HT1080 (cell line): ENCODE measurements at places on chromosomes 5 and 9. TPM values are rescaled to one million over a fixed set of nuclear protein-coding genes. Genes with fewer than 3 reads are reported as not detected.

The PRKAA1 gene
- 58.3 and 63.8 TPM in 2 replicates for total RNA-seq

GRCh38 chr5:65474130-65474711 lies 7.5 kb downstream of the ADAMTS6 start:
- DNase-seq: no peak

The ADAMTS6 gene
- total RNA-seq: 30.1 and 31.8 TPM in 2 replicates

DNA sequence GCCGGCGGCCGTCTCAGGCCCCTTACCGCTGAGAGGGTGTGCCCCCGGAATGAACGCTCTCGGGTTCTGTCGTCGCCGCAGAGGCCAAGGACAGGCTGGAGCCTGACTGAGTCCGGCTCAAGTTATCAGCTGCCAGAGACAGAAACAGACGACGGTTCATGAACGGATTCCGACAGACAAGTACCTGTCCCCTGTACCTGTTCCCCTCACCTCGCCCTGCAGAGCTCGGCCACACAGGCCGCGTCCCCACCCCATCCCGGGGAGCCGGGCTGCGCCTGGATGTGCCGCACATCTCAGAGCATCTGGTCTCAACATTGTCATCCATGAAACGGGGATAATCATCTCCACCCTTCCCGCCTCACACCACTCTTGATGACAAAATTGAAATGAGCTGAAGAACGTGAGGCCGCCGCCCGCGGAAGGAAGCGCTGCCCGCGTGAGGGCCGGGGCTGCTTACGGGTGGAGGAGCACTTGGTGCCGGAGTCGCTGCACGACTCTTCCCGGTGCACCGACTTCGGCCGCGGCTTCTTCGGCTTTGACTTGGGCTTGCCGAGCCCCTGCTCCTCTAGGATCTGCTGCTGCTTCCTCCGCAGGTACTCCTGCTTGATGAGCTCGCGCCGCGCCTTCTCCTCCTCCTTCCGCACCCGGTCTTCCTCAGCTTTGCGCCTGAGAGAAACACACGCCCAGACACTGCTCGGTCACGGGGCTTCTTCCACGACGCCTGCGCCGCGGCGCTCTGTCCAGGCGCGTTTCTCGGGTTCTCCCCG lies 89.2 kb downstream of the CAMSAP1 start:
- no peak for DNase-seq

DNA sequence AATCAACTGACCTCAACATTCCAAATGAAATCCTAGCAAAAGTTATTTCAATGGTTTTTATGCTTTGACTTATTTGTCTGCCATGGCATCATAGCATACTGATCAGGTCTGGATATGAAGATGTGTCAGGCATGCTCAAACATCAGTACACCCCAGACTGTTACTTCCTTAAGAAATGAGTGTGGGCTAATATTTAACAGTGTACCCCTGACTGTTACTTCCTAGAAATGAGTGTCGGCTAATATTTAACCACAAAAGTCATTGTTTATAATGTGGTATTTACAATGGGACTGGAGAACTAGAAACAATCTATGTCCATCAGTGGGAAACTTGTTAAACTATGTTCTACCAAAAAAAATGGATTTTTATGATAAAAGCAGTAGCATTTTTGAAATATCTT lies 38.1 kb upstream of the HNRNPA0 start:
- no peak for DNase-seq

DNA sequence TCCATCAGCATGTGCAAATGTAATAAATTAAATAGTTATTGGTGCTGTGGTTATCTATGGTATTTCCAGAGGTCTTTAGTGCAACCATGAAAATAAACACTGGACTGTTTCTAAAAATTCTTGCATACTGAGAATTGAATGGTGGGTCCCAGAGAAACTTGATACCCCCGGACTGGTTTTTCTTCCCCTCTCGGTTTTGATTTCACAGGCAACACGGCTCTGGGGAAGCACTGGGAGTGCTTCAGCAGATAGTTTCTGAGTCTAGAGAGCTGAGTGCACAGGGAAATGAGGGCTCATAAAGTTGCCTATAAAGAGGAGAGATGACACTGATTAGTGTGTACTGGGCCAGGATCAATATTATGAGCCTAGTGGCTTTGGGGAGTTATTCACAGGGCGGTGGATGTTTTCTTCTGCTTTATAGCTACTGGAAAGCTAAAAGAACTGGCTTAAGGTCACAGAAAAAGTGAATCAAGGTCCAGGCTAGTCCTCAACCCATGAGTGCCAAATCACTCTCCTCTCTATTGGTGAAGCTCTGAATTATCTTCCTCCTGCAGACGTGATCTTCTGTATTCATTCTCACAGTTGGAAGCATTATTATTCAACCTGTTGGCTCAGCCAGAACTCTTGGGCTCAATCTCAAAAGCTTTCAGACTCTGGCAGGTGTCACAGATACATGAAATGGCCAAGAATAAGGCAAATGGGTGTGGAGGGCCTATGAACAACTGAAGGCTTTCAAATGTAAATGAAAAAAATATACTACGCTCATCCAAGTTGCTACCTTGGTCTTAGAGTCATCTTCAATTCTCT lies 170.2 kb upstream of the HMHB1 start:
- DNase-seq: no peak

DNA sequence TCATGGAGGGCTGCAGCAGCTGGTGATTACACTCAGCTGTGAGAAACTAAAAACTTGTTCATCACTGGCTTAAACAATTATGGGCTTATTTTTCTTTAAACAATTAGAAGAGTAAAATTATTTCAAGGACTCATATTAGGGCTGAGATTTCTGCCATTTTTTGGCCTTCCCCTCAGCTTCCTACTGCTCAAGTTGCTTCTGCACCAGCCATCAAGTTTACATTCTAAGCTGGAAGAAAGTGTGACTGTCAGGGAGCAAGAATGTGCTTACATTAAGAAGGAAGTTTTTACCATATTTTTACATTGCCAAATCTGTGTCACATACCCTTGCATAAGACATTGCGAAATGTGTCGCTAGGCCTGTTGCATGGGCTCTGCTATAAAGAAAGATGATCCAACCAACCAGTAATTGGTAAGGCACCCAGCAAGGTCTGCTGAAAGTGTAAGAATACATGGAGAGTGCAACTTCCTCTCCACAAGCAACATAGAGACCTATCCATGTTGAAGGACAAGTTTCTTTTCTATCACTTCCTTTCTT lies 260.3 kb upstream of the CDH10 start:
- DNase-seq: peak; percentile 23

The SCGB3A2 gene
- total RNA-seq: not detected in 2 replicates

The ITK gene
- not detected in 2 replicates for total RNA-seq

The KIAA0825 gene
- total RNA-seq: 0.17 and 0.56 TPM in 2 replicates

DNA sequence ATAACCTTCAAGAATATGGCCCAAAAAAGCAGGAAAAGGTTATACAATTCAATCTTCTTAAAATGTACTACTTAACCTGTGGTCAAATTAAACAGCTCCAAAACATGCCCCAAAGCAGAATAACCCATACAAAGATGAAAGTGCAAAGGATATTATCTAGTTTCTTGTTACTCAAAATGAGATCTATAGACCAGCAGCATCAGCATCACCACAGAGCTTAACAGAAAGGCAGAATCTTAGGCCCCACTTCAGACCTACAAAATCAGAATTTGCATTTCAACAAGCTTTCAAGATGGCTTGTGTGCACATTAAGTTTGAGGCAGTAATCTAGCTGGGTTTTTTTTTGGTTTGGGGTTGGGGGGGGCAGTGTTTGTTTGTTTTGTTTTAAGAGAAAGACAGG lies 54.0 kb downstream of the SCAI start:
- DNase-seq: no peak

DNA sequence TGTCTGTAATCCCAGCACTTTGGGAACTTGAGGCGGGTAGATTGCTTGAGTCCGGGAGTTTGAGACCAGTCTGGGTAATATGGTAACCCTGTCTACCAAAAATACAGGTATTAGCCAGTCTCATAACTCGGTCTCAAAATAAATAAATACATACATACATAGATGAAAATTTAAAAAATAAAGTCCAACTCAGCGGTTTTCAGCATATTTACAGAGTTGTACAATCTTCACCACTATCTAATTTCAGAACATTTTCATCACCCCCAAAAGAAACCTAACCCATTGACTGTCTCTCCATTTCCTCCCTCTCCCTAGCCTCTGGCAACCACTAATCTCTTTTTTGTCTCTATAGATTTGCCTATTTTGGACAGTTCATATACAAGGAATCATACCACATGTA lies 10.7 kb downstream of the RMND5B start:
- no peak for DNase-seq

DNA sequence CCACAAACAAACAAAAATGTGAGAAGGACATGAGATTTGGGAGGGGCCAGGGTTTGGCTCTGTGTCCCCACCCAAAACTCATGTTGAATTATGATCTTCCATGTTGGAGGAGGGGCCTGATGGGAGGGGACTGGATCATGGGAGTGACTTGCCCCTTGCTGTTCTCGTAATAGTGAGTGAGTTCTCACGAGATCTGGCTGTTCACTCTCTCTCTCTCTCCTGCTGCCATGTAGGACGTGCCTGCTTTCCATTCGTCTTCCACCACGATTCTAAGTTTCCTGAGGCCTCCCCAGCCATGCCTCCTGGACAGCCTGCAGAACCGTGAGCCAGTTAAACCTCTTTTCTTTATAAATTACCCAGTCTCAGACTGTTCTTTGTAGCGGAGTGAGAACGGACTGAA lies 118.7 kb downstream of the RXRA start:
- DNase-seq: no peak

The IGIP gene
- 0.23 and 0.85 TPM in 2 replicates for total RNA-seq

DNA sequence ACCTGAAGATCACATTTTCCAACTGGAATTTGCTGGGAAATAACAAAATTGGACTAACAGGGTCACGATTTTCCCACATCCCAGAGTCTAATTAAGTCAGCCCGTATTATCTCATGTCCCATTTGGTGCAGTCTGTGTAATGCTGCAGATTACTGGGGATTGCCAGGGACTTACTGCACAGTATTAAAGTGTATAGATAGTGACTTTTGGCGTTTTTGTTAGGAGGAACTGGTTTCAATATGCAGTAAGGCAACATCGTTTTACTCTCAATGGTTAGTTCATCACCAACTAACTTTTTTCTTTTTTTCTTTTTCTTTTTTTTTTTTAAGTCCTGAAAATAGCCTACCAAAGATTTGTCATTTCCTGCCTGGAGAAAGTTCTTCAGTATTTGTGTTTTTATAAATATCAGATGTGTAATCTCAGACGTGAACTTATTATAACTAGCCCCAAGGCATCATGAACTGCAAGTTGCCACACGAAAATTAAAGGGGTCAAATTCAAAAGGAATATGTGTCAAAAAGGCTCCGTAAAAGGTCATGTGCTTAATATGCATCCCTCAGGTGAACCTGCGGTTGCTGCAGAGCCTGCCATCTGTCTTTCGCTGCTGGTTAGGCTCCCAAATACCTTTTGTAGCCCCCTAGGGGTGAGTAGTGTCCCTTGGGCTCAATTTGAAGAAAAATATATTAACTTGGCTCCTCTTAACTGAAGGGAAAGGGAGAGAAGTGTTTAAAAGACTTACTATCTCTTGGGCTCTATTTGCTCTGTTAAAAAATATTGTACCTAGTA lies 176.7 kb upstream of the ADAMTSL1 start:
- DNase-seq: peak; percentile 65

GRCh38 chr5:13859270-13860065 lies 85.0 kb downstream of the DNAH5 start:
- DNase-seq: no peak

DNA sequence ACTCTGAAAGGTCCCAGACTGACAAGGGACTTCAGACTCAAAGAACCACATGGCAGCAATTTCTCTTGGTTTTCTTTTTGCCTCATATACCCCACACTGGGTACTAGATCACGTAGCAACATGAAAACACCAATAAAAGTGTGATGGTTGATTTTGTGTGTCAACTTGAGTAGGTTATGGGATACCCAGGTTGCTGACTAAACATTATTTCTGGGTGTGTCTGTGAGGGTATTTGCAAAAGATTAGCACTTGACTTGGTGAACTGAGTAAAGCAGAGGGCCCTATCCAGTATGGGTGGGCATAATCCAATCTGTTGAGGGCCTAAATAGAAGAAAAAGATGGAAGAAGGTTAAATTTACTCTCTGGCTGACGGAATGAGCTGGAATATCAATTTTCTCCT lies 53.8 kb upstream of the ZNF618 start:
- DNase-seq: no peak

DNA sequence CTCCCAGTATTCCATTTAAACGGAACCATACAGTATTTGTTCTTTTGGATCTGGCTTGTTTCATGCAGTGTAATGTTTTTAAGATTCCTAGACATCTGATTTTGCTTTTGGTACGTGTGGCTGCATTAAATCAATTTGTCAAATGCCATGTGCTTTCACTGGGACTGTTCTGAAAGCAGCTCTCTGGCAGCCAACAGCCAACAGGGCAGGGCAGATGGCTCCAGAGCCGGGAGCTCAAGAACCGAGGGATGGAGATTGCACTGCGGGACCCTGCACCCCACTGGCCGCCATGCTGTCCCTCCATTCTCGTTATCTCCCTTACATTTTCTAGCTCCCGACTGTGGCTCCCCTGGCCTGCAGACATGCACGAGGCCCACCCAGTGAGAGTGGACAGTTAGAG lies 33.4 kb upstream of the AIF1L start:
- DNase-seq: no peak

The PWWP2A gene
- total RNA-seq: 10.2 and 12.6 TPM in 2 replicates

- DNase-seq: no peak
These were observed 55.3 kb downstream of the SMIM23 start for GRCh38 chr5:171840711-171841522.

- no peak for DNase-seq
These were observed 51.2 kb downstream of the INVS start for GRCh38 chr9:100150214-100150613.

The FBP2 gene
- not detected in 2 replicates for total RNA-seq

The TMEM232 gene
- 0.27 and 0.77 TPM in 2 replicates for total RNA-seq

The CNTFR gene
- not detected in 2 replicates for total RNA-seq

DNA sequence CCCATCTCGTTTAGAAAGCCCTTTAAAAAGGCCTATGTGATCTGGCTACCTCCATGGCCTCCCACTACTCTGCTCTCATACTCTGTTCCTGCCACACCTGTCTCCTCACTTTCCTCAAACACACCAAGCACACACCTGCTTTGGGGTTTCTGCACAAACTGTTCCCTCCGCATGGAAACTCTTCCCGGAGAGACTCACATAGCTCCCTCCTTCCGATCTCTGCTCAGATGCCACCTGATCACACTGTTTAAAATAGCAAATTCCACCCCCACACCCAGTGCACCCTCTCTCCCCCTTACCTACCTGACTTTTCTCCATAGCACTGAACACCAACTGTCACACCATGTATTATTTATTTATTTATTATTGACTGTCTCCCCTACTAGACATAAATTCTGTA lies 84.0 kb upstream of the NR4A3 start:
- no peak for DNase-seq

GRCh38 chr5:89282554-89283510 lies 399.8 kb upstream of the MEF2C start:
- DNase-seq: peak; percentile 91

DNA sequence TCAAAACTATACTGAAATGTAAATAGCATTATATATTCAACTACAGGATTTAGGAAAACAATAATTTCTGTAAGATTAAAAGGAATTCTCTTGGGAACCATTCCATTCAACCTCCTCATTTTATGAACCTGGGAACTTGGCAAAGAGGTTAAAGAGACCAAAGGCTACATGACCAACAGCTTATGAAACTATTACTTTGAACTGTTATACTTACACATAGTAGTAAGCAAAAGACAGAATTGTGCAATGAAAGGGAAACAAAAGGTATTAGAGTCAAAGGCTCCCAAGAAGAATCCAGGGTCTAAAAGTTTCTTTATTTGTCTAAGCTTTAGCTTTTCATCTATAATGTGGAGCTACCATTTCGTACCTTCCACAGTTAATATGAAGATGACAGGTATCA lies 7.2 kb downstream of the C9orf72 start:
- no peak for DNase-seq

GRCh38 chr5:95916687-95917085 lies 45.0 kb downstream of the ELL2 start:
- DNase-seq: no peak
